ENCODE measurements at places on chromosomes 7 and 10. TPM values are rescaled to one million over a fixed set of nuclear protein-coding genes. Genes with fewer than 3 reads are reported as not detected.

DNA sequence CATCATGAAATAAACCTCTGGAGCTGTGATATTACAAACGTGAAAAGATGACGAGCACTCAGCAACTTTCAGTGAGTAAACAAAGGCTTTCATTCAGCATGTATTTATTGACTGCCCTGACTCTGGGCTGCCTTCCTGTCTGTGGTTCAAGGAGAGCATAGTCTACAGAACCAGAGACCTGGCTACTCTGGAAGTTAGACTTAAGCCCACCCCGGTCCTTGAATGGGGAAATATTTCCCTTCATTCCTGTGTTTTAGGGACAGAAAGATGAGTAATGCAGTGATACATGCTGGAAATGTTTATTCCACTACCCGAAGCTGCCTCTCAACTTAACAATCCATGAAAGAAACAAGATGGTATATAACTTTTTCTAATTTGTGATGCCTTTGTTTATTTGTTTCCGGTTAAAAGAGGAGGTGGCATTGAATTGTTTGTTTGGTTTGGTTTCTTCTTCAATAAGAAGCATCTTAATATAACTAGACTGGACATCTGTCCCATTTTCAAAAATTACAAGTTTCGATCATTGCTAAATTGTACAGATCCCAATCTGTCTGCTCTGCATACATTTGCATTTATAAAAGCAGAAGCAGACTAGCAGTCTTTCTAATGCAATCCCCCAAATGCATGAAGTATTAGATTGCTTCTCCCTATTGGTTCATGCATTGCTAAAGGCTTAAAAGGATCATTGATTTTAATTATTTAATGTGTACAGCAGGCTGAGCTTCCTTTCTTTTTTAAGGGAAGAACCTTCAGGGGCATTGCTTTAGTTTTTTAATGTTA, 57.7 kb downstream of the TRUB1 start:
- DNase-seq, result peak; percentile 33

- no peak for DNase-seq
These were observed 27.1 kb upstream of the CC2D2B start for GRCh38 chr10:95880704-95881103.

The LGI1 gene
- total RNA-seq, result 9.4 TPM

The IDI2 gene
- total RNA-seq, result 1.9 TPM

DNA sequence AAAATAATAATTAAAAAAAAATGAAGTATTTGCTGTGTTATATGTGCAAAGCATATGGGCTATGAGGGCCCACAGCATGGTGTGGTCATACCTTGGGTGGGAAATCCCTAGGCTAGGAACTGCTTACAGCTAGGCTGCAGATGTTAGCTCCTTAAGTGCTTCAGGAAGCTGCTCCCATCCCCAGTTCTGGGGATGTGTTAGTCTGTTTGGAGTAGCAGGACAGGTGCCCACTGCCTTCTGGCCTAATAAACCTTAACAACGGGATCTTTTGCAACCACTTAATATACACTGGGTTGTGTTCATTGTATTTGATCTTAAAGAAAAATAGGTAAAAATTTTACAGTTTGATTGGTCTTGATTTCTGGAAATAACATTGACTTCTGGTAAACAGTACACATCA, 46.3 kb downstream of the HK1 start:
- no peak for DNase-seq

Measured in umbilical cord (tissue), 2 donors.